ENCODE measurements at places on chromosomes 11 and 22.

DNA sequence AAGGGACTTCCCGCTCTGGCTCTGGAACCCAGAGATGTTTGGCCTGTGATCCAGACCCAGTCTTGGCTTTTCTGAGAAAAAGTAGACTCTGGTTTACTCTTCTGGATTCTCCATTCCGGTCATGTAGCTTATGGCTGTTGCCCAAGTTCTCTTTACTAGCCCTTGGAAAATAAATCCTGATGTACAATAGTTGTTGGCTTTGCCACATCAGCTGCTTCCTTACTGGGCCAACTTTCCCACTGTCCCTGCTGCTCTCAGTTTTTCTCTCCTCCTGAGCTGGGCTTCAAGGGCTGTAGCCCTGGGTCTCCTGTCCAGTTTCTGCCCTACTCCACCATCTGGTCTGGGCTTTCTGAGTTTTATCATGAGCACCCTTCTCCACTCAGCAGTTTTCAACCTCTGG is 12.5 kb downstream of the PATZ1 start:
- DNase-seq, result no peak

DNA sequence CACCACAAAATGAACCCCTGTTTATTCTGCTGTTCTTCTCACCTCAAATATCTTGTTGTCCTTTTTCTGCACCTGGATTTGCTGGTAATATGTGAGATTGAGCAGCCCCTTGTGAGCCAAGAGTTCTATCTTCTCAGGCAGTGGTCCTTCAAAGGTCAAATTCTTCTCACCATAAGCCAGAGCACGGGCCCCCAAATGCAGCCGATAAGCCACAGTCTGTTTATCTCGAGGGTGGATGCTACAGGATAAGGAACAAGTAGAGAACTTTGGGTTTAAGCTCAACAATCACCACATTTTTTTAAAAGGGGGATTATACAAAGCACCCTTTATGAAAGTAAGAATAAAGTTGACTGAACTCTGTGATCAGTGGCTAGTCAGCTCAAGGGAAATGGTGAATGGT is 15.8 kb downstream of the TBRG1 start:
- no peak for DNase-seq

- DNase-seq, result peak; percentile 62
Measured at GRCh38 chr11:64802370-64803157, 450 bp downstream of the MAP4K2 start.

DNA sequence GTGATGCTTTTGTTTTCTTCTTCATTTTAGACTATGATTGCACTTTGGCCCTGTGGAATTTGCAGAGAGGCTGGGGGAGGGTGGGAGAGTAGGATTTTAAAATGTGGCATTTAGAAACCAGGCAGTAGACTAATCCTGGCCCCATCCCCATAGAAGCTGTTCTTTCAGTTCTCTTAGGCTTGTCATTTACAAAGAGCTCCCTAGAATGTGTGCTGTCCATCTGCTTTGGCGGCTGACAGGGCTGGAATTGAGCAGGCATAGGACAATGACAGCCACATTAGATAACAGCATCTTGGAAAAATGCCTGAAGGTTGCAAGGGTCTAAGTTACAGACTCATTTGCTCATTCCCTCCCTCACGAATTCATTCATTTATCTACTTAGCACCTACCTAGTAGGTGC is 9.8 kb downstream of the INSC start:
- no peak for DNase-seq

DNA sequence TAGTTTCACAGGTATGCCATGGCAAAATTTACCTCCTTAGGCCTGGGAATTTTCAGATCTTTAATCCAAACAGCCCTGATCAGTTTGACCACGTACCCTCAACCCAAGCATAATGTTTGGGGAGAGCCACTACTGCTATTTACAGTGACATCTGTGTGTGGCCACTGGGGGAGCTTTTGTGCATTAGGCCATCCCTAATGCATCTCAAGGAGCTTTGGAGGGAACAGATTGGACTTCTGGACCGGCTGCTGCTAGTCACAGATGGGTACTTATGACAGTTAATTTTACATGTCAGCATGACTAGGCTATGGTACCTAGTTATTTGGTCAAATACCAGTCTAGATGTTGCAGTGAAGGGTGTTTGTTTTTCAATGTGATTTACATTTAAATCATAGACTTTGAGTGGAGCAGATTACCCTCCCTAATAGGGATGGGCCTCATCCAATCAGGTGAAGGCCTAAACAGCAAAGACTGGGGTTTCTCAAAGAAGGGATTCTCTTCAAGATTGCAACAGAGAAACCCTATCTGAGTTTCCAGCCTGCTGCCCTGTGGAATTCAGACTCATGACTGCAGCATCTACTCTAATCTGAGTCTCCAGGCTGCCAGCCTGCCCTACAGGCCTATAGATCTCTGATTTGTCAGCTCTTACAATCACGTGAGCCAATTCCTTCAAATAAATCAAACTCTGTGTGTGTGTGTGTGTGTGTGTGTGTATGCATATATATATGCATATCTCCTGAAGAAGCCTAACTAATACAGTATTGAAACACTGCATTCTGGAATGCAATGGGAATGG is 38.0 kb upstream of the GALNT18 start:
- no peak for DNase-seq

- DNase-seq, result no peak
Measured at GRCh38 chr22:46674367-46674781, 54.2 kb downstream of the GRAMD4 start.

- DNase-seq, result no peak
Measured at GRCh38 chr22:23400286-23400981, 179.7 kb downstream of the IGLL1 start.

Measured in SJSA1 (cell line).